ENCODE measurements at places on chromosomes 1 and 21. TPM values are rescaled to one million over a fixed set of nuclear protein-coding genes. Genes with fewer than 3 reads are reported as not detected.

- H3K27me3 ChIP-seq = no peaks in the 10 kb centered on the region
- H3K27ac ChIP-seq = no peak overlapping the region
- no peak overlapping the region for H3K4me3 ChIP-seq
Measured at GRCh38 chr21:36188081-36188681, 31.6 kb downstream of the DOP1B start.

DNA sequence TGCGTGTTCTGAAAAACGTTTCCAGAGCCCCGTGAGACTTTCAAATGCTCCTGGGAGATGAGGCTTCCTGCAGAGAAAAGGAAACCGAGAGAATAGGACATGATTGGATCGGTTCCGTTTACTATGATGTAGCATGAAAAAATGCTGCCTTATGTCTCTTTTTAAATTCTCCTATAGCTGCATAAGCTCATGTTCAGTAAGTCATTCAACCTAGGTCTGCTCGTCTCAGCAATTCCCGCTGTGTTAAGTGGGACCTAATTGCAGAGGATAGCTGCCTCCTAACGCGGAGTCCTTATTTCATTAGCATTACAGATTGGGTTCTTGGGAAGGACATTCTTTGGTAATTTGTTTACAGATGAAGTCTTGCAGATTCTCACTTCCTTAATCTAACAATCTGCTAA lies 165.3 kb downstream of the GALNT2 start:
- no peak overlapping the region for H3K27ac ChIP-seq
- H3K4me3 ChIP-seq = no peak overlapping the region
- H3K36me3 ChIP-seq = no peaks in the 10 kb centered on the region
- H3K4me1 ChIP-seq = peaks cover 9% of the 10 kb centered on the region

- H3K4me1 ChIP-seq = no peaks in the 10 kb centered on the region
- H3K36me3 ChIP-seq = no peaks in the 10 kb centered on the region
- no peaks in the 10 kb centered on the region for H3K27me3 ChIP-seq
- no peak overlapping the region for H3K27ac ChIP-seq
Measured at GRCh38 chr1:213103377-213104306, 52.6 kb downstream of the RPS6KC1 start.

DNA sequence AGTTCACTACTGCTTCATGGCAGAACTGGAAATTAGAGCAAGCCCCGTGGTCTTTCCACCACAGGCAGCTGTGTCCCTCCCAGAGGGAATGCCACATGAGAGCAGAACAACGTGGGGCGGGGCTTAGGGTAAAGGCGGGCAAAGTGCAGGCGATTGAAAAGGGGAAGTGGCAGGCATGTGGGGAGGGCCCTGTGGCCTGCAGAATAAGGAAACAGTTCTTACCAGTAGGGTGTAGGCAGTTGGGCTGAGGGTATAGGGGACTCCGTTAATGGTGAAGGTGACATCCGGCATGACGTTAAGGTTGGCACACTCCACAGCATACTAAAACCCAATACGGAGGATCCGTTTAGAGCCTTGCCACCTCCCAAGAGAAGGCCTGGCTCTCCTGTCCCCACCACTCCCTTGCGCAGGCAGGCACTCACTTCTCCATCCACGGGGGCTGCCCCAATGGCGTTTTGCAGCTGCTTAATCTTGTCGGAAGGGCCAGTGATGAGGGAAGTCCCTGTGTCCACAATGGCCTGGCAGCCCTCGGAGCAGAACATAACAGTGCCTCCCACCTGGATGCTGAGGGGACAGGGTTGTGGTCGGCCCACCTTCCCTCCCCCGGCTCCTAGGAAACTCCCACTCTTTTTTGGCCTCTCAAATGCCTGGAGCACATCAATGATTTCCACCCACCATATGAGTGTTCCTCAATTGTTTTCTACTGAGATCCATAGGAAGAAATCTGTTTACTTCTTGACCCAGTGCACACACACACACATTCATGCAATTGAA lies 9.1 kb upstream of the RAB7B start:
- no peak overlapping the region for H3K27ac ChIP-seq
- H3K27me3 ChIP-seq = no peaks in the 10 kb centered on the region
- H3K36me3 ChIP-seq = no peaks in the 10 kb centered on the region
- no peak for DNase-seq
- no peaks in the 10 kb centered on the region for H3K4me1 ChIP-seq
- H3K4me3 ChIP-seq = no peak overlapping the region

The SLC45A3 gene
- 1.5 TPM for total RNA-seq

DNA sequence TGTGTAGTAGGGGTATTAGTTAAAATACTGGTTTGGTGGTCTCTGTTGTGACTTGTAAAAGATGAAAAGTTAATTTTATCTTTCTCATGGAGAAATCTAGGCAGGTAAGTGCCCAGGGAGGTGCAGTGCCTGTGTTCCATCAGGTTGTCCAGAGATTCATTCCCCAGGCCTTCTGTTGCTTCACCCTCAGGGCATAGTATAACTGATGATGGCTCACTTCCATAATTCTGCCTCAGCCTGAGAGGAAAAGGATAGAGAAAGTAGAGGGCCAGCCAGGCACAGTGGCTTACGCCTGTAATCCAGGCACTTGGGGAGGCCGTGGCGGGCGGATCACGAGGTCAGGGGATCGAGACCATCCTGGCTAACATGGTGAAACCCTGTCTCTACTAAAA lies 153.9 kb downstream of the FMN2 start:
- no peaks in the 10 kb centered on the region for H3K36me3 ChIP-seq
- DNase-seq = no peak
- no peak overlapping the region for H3K4me3 ChIP-seq

DNA sequence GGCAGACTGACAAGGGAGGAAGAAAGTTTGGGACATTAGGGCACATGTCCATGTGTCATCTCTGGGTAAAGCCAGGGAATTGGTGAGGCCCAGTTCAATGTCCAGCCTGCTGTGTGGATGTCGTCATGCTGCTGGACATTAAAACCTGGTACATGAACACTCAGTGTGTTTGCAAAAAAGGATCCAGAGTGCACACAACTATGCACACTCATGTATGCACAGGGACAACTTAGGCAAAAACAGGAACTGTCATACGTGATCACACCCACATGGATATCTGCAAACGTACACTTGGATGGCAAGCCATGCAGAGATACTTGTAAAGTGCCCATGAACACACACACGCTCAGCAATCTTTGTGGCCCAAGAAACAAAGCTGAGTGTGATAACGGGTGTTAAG lies 47.9 kb upstream of the NEK2 start:
- H3K36me3 ChIP-seq = no peaks in the 10 kb centered on the region
- DNase-seq = no peak
- H3K4me3 ChIP-seq = no peak overlapping the region

DNA sequence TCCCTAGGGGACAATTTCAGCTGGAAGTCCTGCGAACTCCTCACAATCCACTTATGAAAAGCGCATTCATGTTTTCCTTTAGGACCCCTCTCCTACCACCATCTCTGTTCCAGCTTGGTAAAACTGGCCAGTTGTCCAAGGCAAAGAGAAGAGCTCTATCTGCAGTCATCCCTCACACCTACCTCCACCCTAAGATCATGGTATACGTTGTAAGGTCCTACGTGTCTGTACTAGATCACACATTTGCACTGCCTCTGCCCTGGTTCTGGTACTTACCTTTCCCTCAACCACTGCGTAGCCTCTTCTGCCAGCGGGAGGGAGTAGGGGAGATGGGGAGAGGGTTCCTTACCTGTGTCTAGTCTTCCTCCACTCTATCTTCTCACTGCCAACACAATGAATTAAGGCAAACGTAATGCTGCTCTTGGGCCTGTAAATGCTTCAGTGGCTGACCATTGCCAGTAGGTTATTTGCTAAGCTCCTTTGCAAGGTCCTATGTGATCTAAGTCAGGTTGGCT lies 739 bp upstream of the NUP133 start:
- H3K27me3 ChIP-seq = no peaks in the 10 kb centered on the region
- no peaks in the 10 kb centered on the region for H3K36me3 ChIP-seq
- H3K27ac ChIP-seq = peak overlapping the region; percentile 90
- H3K4me3 ChIP-seq = peak overlapping the region; percentile 97

- H3K36me3 ChIP-seq = no peaks in the 10 kb centered on the region
- no peak for DNase-seq
- H3K4me3 ChIP-seq = no peak overlapping the region
Measured at GRCh38 chr1:84669831-84670230, 20.4 kb downstream of the SSX2IP start.

DNA sequence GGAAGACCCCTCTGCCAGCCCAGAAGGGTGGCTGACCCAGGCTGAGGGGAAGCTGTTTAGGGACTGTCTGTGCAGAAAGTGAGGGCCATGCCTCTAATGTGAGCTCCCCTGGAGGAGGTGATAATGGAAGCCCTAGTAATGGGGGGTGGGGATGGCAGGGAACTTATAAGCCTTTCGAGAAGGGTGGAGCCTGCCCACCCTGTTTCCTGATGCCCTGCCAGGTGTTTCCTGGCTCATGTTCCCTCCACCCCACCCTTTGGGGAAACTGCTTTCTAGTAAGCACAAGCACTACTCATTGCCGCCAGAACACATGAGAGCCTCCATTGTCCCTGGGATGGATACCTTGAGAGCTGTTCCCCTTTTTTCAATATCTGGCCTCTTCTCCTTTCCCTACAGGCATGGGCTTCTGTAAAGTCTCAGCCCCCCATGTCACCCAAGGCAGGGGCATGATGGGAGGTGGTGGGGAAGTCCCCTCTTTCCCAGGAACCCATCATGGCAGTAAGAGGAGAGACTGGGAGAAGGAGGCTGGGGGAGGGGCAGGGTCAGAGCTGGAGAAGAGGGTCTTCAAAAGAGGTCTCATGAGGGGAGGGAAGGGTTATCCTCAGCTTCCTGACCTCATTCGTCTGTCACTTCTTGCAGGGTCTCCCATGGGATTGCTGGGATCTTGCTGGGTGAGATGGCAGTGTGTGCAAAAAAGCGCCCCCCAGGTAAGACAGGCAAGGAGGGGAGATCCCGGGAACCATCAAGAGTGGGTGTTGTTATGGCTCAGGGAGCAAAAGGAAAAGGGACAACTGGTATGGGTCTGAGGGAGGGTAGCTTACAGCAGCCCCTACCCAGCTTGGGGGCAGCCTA lies 2.4 kb downstream of the ATP8B2 start:
- DNase-seq = no peak
- H3K36me3 ChIP-seq = no peaks in the 10 kb centered on the region
- H3K4me3 ChIP-seq = peak overlapping the region; percentile 32
- H3K4me1 ChIP-seq = peaks cover 17% of the 10 kb centered on the region
- peak overlapping the region; percentile 94 for H3K27ac ChIP-seq
- H3K27me3 ChIP-seq = no peaks in the 10 kb centered on the region

The TEX35 gene
- not detected for total RNA-seq

DNA sequence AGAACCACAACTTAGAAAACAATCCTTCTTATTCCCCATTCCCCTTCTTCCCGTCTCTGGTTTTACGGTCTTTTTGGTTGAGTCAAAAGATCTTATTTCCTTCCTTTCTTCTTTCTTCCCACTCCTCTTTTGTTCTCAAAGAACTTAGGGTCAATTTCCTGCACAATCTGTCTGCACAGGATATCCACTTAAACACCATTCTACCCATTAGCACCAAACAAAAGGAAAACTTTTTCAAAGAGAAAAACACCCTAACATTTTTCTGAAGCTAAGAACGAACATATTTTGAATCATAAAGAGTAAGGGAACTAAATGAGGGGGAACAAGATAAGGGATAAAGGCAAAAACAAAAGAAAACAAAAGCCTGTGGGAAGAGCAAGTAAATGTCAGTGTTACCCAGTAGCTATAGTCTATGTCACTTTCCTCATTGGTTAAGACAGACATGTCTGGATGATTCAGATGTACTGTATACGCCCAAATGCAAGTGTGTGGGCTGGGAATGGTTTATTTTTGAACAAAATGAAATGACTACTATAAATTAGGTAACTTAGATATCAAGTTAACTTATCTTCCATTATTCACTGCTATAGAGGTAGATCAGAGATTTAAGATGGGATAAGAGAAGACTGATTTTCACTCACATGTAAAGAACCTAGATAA lies 59.9 kb downstream of the TOR3A start:
- H3K4me3 ChIP-seq = no peak overlapping the region
- no peaks in the 10 kb centered on the region for H3K27me3 ChIP-seq
- H3K4me1 ChIP-seq = peaks cover 3% of the 10 kb centered on the region
- DNase-seq = no peak
- H3K27ac ChIP-seq = no peak overlapping the region
- no peaks in the 10 kb centered on the region for H3K36me3 ChIP-seq

The CATSPERE gene
- total RNA-seq = 3.2 TPM

GRCh38 chr1:48450505-48450904 lies 21.5 kb downstream of the SPATA6 start:
- H3K27ac ChIP-seq = no peak overlapping the region
- no peaks in the 10 kb centered on the region for H3K4me1 ChIP-seq
- no peaks in the 10 kb centered on the region for H3K27me3 ChIP-seq
- no peak for DNase-seq

DNA sequence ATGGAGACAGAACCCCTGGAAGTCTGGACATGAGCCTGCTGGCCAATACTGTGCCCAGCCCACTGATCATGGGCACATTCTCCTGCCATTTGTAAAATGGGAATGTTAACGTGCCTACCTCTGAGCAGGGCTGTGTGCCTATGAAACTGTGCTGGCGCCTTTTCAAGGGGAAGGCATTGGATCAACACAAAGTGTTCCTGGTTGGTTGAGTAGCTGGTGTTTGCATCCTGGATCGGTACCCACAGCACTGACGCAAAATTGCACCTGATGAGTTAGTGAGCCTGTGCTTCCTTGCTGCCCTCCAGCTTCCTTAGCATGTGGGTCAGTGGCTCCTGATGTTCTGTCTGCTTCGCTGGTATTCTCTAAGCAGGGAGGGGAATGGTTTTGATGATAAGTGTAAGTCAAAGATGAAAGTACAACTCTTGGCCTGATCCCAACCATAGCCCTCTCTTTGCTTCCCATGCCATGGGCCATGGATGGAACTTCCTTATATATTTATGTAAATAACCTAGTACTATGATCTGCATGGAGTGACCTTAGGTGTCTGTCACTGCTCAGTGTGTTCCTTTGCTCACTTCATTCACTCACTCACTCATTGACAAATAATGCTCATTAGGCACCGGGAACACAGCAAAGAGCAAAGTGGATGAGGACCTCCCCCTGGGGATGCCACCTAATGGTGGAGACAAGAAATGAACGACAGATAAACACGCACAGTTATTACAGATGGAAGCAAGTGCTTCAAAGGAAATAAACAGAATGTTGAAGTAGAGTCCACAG lies 22.7 kb downstream of the MAB21L3 start:
- DNase-seq = no peak
- no peaks in the 10 kb centered on the region for H3K36me3 ChIP-seq
- no peaks in the 10 kb centered on the region for H3K27me3 ChIP-seq
- H3K27ac ChIP-seq = no peak overlapping the region
- H3K4me3 ChIP-seq = no peak overlapping the region
- no peaks in the 10 kb centered on the region for H3K4me1 ChIP-seq

DNA sequence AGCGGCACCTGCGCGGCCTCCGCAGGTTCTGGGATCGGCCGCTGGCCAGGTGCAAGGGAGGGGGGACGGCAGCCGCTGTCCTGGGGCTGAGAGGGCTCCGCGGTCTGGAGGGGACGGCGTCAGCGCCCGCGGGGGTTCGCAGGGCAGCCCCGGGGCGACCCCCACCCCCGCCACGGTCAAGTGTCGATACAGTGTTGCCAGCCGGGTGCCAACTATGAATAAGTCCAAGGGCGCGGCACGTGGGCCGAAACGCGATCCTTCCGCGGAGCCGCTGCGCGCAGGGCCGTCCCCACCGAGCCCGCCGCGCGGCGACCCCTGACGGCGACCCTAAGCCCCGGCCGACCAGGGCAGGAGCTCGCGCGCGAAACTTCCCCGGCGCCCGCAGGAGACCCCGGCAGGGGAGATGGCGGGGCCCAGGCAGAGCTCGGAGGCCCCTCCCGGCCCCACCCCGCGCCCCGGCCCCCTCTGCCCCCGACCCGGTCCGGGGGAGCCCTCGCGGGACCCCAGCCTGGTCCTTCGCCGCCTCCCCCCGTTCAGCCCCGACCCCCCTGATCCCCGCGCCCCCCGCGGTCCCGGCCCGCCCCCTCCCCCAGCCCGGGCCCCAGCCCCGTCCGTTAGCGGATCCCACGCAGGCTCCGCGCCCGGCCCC lies 586 bp upstream of the AGPAT3 start:
- H3K27ac ChIP-seq = peak overlapping the region; percentile 50
- no peaks in the 10 kb centered on the region for H3K36me3 ChIP-seq
- H3K27me3 ChIP-seq = no peaks in the 10 kb centered on the region
- DNase-seq = peak; percentile 71
- H3K4me1 ChIP-seq = peaks cover 14% of the 10 kb centered on the region
- peak overlapping the region; percentile 93 for H3K4me3 ChIP-seq
